Right kidney (tissue), 9 donors: ENCODE measurements at places on chromosomes 5 and 9.

DNA sequence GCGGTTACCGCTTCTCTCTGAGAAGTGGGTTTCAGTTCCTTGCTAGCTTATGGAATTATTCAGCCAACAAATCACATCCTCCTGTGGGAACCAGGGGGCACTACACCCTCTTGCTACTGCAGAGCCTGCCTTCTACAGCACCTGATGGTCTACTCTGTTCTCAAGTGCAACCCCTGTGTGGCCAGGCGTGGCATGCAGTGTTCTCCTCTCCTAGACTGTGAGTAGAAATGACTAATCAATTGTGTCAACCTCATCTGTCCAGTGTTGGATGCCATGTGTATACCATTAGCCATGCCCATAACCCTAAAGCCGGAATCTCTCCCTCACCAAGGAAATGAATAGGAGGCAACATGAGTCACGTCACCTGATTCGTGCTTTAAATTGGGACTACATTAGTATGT, 117.2 kb upstream of the LIFR start:
- DNase-seq: no peak

GRCh38 chr5:154273028-154273617, 82.6 kb downstream of the GALNT10 start:
- no peak for DNase-seq

DNA sequence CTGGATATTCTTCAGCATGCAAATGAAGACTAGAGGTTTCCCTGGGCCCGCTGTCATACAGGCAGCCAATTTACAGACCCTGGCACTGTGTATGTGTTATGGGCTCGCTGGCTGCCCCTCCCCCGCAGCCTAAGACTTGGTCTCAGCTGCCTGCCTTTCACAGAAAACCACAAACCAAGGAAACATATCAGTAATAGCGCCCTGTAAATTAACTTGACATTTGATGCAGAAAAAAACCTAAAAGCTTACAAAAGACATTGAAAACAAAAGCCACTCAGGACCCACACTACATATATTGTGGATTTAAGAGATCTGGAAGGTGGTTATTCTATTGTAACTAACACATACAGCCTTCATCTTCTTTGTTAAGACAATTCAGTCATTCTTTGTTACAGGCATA, 287.0 kb upstream of the TMEM161B start:
- DNase-seq: no peak

DNA sequence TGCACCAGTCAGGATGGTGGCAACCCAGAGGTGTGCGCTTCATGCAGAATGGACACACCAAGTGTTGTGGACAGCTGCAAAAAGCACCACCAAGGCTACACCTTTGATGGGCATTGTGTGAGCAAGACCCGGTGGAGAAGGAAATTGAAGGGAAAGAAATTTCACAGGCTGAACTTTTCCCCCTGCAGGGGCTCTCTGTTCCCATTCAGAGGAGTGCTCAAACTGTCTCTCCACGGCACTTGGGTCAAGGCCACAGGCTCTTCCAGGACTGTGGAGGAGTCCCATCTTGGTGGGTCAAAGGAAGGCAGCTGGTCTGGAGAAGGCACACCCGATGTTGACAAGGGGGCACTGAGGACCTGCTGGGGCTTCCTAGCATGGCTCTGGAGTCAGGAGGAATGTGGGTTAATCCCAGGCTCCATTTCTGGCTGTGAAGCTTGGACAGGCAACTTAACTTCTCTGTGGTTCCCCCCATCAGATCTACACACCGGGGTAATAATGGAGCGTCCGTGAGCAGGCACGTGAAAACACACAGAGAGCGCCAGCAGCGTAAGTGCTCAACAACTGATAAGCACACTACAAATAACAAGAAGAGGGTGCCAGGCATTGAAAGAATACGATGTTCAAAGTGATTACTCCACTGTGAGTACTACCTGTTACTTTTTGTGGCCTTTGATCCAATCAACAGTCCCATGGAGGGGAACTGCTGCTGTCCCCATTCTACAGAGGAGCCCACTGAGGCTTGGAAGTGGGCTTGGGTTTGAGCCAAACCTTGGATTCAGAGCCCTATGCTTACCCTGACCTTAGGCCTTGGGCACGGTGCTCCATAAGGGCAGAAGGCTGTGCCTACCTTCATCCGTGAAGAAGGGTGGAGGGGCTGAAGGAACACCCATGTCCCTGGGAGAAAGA, 34.2 kb upstream of the TIFAB start:
- DNase-seq: no peak

DNA sequence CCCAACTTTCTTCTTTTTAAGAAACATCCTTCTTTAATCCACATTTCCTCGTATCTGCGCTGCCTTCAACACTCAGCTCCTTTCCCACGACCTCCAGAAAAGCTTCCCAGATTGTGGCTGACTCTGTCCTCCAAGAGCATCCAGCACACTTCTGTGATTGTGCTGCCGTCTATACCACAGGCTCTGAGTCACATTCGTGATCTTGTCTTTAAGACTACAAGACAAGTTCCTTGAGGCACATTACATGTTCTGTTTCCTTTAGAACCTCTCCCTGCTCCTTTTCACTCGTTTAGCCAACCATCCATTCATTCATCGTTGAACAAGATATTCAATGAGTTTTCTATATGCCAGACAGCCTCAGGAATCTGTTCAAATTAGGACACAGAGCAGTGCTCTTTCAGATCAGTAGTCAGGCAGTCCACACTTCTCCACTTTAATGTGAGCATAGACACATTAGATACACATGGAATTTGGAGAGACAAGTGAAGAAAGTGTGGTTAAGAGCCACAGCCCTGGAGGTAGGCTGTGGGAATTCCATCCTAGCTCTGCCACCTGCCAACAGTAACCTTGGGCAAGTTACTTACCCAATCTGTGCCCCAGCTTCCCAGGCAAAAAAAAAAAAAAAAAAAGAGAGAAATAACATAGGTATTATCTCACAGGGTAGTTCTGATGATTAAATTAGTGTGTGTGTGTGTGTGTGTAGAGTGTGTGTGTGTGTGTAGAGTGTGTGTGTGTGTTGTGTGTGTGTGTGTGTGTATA, 18.9 kb downstream of the WHRN start:
- no peak for DNase-seq

GRCh38 chr9:95025213-95026147, 292.0 kb downstream of the FANCC start:
- peak; percentile 45 for DNase-seq

- no peak for DNase-seq
Measured at GRCh38 chr5:58235299-58235698, 224.6 kb downstream of the PLK2 start.

DNA sequence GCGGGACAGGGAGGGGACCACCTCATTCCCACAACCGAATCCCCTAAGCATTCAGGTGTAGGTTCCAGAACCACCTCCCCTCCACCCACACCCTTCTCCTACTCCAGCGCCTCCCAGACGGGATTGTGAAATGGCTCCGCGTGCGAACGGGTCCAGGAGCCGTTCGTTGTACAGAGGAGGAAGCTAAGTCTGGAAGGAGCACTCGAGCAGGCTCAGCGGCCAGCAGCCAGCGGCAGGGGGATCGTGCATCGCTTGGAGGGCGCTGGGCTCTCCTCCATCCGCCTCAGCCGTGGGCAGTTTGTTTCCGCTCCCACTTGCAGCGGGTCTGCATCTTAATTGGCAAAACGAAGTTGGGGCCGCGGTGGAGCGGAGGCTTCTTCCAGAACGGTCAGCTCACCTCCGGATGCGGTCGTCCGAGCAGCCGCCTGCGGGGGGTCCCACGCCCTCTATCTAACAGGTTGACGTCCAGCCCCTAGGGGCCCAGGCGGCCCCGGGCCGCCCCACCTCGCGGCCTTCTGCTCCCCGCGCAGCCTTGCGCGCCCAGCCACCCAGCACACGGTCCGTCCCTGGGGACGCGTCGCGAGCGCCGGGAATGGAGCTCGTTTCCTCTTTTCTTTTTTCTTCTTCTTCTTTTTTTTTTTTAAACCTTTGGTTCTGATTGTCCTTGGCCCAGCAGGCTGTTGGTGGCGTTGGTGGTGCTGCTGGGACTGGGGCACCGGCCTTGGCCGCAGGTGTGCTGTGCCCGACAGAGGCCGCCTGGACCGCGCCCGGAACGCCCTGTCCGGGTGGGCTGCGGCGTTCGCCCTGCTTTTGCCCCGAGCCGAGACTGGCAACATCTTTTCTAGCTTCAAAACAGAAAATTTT, 3.9 kb upstream of the BARX1 start:
- DNase-seq: peak; percentile 83

DNA sequence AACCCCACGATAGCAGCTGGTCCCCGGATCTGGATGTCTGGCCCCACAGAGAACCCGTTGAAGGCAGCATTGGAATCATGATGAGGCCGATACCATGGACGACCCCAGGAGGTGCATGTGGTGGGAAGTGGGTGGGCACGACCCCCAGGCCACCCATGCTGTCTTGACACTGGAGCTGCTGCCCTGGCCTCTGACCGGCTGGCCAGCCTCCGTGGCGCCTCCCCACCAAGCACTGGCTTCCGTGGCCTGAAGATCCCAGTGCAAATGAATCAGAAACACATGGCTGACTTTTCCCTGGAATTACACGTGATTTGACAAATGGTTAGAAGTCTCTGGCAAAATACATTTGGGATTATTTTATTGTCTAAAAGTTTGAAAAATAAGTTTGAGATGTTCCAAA, 259.0 kb upstream of the IRX1 start:
- DNase-seq: no peak

GRCh38 chr5:20276959-20277263, 288.9 kb upstream of the CDH18 start:
- no peak for DNase-seq

DNA sequence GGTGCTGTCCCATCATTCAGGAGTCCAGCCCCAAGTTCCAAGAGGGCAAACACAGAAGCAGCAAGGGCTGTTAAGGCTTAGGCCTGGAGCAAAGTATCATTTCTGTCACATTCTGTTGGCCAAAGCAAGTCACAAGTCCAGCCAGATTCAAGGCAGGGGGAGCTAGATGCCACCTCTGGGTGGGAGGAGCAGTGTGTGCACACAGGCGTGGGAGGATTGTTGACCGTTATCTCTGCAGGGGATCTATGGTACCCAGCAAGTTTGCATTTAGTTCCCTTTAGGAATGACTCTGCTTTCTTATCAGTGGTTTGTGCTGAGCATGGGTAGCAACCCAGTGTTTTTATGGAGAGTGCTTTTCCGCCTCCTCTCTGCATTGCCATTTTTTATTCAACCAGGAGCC, 278.9 kb downstream of the NR3C1 start:
- no peak for DNase-seq

- no peak for DNase-seq
Measured at GRCh38 chr5:58407042-58407719, 52.7 kb downstream of the PLK2 start.

DNA sequence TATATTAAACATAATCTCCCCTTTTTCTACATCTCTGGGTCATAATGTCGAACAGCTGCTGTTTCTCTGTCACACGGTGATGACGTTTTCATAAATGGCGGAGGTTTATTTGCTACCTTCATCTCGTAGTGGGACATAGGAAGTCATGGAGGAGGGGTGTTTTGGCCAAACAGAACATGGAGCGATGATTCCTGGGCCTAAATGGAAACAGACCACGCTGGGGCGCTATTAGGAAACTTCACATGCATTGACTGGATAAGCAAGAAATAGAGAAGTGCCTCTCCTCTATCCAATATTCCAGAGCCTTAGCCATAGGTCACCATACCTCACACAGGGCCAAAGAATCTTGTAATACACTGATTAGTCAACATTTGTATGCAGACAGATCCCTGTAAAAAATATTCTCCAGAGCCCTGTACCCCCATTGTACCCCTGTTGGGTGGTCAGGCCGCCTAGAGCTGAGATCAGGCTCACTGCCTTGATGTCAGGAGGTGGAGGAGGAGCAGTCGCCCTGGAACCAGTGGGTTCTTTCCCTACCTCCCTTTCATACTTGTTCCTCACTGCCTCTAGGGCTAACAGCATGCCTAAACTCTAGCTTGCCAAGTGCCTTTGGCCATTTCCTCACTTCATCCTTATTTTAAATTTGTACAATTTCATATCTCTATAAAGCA, 77.8 kb upstream of the SPIN1 start:
- no peak for DNase-seq

- DNase-seq: no peak
Measured at GRCh38 chr5:177361418-177362291, 3.9 kb downstream of the RGS14 start.

DNA sequence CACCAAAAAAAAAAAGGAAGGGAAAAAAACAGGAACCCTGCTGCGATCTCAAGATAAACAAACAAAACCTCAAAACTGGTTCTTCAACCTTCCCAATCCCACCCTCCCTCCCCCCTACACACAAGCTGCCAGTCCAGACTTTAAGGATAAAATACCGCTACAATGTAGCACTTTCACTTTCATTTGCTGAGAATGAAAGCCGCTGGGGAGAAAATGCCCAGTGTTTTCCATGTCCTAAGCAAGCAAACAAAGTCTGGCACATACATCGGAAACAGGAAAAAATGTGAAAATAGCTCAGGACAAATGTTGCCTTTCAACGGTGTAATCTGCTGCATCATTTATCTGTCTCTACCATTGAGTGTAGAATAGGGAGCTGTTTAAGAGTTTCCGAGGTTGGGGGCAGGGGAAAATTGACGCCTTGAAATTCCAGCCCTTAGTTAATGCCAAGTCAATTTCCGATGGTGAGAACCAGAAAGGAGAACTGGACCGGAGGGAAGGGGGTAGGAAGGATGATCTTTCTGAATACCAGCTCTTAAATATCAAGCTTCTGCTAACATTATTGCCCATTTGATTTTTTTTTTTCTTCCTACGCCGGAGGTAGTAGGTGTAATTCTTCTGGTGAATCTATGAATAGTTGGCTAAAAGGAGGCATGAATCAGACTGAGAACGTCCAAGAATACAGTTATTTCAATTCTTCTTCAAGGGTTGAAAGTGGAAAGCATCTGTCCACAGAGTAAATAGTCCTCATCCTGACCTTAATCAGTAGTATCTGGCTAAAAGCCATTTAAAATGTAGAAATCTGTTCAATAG, 1.2 kb upstream of the ADAMTS6 start:
- peak; percentile 67 for DNase-seq

DNA sequence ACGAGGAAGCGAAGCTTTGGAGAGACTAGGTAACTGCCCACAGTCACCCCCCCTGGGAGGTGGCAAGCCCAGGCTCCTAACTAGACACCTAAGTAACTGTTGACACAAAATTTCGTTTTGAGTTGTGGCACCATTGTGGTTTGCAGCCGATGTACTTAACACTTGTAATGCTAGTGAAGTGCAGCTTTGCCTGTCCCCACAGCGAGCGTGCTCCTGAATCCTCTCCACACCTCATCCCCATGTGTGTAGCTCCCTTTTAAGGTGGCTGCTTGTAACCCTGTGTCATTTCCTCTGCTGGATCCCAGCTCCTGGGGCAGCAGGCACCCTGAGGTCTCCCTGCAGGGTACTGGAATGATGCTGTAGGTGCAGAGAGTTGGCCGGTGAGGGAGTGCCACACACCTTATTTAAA, 114.9 kb downstream of the TRIO start:
- no peak for DNase-seq

DNA sequence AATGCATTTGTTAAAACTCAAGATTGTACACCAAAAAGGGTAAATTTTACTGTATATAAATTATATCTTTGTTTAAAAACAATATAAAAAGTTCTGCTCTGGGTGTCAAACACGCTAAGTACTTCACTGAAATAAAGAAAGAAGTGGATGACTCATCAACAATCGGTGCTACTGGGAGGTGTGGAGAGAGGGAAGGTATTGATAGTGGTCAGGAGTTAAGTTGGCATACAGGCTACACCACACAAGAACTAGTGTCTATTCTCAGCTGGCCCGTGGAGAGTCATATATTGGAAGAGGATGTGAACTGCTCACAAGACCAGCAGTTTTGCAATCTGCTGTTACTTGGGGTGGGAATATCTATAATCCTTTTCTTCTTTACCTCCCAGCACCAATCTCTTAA, 145.7 kb upstream of the TRPC7 start:
- DNase-seq: no peak
